Kasumi-1 (cell line): ENCODE measurements at places on chromosomes 7 and 10.
A peak's percentile ranks its signal among the peaks of the same experiment; 100 is the strongest.

DNA sequence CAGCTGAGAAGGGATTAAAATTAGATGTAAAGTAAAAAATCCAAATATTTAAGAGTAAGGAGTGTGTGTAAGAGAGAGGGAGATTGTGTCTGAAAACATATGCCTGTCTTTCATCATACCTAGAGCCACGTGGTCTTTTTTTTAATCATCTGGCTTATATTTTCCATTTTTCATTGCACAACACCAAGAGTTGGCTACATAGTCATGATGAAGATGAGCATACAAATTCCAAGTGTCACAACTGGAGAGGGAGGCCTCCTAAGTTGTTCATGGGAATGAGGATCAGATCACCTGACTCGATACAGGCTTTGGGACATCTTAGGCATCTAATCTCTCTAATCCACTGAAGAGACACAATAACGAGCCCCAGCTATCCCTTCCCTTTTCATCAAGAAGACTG lies 47.2 kb upstream of the CCDC3 start:
- no peak for DNase-seq

GRCh38 chr7:158651968-158652565 lies 52.5 kb downstream of the NCAPG2 start:
- DNase-seq = no peak

- no peak for DNase-seq
These were observed 8.0 kb downstream of the SLC18A2 start for GRCh38 chr10:117248750-117249465.

- no peak for DNase-seq
These were observed 29.7 kb upstream of the PAX2 start for GRCh38 chr10:100715445-100716385.

- DNase-seq = no peak
These were observed 148.8 kb downstream of the SNX10 start for GRCh38 chr7:26440233-26441001.

DNA sequence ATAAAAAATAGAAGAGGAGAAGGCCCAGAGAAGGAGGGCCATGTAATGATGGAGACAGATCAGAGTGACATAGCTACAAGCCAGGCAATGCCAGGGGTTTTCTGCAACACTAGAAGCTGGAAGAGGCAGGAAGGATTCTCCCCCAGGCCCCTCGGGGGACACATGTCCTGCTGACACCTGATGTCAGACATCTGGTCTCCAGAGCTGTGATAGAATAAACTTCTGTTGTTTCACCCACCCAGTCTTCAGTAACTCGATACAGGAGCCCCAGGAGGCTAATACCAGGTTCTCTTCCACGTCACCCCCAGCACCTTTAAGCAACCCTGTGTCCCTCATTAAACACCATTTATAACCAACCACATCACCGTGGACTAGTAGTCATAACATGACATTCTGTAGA lies 94.9 kb downstream of the TMEM130 start:
- no peak for DNase-seq

- DNase-seq = peak; percentile 79
These were observed 52.8 kb downstream of the NRF1 start for GRCh38 chr7:129664029-129665012.

- DNase-seq = no peak
These were observed 54.5 kb upstream of the FZD8 start for GRCh38 chr10:35696392-35697287.
